ENCODE measurements at places on chromosomes 3 and 15.

DNA sequence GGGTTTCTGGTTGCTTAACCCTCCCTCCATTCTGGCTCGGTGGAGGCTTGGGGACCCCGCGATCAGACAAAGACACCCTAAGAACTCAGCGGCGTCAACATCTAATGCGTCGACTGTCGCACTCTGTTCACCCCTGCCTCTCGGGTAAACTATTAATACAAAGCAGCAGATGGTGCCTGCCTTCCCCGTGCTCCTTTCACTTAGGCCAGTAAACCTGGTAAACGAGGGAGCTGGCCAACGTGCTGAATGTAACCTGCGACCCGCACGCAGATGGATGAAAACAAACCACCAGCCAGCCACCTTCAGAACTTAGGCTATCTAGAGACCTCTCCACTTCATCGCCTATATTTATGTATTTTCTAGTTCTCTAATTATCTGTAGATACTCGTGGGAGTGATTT, 848 bp upstream of the CADPS start:
- DNase-seq = no peak

DNA sequence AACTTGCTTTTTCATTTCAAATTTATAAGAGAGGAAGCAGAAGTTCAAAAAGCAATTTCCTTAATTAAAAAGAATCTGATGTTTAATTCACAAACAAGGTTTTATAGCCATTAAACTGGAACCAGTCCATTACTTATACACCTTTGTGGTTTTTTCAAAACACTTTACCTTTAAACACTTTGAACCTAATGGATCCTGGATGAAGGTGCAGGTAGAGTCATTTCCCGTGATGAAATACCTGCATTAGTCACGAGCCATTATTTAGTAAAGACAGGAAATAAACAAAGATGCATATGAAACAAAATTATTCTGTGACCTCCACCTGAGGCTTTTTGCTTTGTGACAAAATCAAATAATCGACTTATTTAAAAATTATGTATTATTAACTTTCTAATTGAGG, 341.7 kb upstream of the UBE2E2 start:
- DNase-seq = no peak

GRCh38 chr3:184542577-184542976, 19.0 kb upstream of the EPHB3 start:
- no peak for DNase-seq

DNA sequence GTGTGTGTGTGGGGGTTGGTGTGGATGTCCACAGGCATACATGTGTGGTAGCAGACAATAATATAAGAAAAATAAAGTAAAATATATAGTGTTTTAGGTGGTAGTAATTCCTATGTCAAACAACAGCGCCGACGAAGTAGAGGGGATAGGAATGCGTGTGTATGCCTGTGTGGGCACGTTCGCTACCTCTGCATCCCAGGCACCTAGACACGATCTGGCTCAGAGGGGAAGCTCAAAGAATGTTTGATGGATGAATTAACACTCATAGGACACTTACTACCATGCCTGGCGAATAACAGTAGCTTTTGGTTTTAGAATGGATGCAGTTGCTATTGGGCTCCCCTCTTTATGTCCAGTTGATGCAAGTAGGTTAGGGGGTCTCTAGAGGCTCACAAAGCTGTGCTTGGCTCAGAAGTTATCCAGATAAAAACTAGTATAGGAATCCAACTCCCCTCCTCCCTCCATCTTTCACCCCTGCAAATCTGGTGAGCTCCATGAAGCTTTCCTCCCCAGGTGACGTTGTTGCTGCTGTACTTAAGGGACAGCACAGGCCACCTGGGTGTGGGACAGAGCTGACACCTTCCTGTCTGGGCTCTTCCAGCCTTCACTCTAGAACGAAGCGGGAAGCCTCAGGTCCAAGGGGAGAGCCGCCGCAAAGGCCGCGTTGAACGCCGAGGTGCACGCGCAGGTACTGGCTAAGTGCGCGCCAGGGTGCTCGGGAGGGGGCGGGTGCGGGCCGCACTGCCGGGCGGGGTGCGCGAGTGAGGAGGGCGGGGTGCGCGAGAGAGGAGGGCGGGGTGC, 192.6 kb upstream of the LYSMD4 start:
- peak; percentile 26 for DNase-seq

DNA sequence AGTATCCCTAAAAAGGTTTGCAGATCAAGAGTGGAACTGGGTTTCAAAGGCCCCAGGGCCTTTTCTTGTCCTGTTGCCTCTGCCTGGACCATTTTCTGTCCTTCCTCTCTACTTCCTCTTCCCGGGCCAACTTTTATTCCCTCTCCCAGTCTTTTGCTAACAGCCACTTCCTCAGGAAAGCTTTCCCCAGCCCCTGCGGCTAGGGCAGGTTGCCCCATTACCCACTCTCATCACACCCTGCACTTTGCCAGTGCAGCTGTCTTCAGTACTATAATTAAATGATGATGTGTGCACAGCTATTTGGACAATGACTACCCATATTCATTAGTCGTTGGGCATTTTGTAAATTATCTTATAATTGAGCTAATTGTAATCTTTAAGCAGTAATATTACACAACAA, 150.5 kb upstream of the THBS1 start:
- DNase-seq = no peak

DNA sequence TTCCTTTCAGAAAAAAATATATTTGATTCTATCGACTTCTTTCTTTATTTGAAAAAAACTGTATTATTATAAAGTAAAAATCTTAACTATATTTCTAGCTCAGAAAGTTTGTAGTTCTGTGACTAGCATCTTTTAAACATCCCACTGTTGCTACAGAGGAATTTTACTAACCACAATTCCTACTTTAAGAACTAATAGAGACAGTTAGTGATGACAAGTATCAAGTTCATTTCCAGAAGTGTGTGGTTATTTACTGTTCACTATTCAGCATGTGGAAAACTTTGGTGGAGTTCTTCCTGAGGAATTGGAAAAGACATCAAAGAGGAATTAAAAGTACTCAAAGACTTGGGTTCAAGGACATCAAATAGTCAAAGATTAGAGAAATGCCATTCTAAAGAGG, 524.1 kb upstream of the CBLB start:
- no peak for DNase-seq
